ENCODE measurements at places on chromosomes 5 and 9.

DNA sequence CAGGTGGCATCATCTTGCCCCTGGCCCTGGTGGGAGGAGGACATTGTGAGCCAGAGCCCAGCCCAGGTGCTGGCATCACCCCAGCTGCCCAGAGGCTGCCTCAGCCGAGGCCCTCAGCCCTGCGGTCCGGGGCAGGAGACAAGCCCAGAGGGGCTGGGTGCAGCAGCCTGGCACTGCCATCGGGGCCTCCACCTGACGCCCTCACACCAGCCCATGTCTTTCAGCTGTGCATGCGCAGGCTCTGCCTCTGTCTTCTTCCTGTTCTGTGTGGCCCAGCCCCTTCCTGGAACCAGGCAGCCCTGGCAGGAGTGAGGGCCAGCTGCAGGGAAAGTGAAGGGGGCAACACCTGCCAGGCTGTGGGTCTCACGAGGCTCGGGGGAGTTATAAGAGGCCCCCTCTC is 4.8 kb upstream of the CEL start:
- no peak for DNase-seq

- no peak for DNase-seq
Measured at GRCh38 chr5:127568166-127568565, 50.7 kb downstream of the PRRC1 start.

DNA sequence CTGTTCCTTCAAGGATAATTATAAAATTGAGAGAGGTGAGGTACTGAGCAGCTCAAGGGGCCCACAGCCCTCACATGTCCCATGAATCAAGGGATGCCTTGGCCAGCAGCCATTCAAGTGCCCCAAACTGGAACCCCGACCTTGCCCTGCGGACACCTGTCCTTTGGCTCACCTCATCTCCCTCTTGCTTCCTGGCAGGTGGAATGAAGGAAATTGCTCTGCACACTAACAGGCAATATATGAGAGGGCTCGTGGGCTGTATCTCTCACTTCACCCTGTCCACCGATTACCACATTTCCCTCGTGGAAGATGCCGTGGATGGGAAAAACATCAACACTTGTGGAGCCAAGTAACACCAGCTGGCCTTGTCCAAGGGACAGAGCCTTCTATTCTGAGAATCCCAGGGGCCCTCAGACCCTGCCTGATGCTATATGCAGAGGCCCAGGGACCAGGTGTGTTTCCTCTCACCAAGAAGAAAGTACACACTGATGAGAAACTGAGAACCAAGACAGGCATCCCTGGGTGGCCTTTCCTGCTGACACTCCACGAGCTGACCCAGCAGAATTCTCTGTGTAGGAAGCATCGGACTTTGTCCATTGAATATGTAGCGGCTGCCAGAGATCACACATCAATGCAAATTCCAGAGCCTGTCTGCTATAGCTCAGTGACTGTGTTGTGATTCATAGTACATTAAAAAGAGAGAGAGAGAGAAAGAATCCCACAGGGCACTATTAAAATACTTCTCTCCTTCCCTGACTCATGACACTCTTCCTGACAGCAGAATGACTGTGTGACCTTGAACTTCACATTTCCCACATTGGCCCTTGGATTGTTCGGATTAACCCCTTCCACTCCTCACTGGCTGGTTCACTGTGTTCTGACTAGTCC is 92.6 kb downstream of the LIFR start:
- DNase-seq: no peak

DNA sequence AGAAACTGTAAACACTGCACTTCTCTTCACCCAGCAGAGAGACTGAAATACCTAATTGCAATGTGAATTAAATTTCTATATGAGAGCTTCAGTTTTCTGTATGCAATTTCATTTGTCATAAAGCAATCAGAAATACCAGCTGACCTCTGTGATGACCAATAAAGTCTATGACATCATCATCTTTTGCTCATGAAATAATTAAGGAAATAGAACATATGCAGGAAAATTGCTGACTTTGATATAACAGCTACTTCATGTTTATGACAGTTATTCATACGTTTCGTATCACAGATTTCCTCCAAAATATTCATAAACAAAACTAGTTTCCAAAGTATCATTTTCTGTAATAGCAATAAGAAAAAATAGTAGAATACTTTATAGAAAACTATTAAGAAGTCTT is 652.3 kb downstream of the SLCO4C1 start:
- no peak for DNase-seq

DNA sequence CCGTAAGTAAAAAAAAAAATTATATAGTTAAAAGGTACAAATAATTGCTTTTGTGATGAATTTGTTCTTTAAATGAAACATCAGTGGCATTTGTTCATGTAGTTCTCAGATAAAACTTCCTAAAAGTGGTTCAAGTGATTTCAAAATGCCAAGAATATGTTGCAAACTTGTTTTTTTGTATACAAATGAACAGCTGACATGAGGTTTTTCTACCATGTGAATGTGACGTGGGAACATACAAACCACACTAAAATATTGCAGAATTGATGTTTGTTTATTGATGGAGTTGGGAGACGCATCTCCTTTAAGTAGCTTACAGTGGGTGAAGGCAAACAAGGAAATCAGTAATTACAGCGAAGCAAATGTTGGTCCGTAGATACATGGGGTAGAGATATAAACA is 16.9 kb downstream of the BASP1 start:
- no peak for DNase-seq

- no peak for DNase-seq
Measured at GRCh38 chr5:173496129-173496882, 120.1 kb downstream of the BOD1 start.

GRCh38 chr9:103364753-103365152 is 369.6 kb downstream of the CYLC2 start:
- DNase-seq: no peak

DNA sequence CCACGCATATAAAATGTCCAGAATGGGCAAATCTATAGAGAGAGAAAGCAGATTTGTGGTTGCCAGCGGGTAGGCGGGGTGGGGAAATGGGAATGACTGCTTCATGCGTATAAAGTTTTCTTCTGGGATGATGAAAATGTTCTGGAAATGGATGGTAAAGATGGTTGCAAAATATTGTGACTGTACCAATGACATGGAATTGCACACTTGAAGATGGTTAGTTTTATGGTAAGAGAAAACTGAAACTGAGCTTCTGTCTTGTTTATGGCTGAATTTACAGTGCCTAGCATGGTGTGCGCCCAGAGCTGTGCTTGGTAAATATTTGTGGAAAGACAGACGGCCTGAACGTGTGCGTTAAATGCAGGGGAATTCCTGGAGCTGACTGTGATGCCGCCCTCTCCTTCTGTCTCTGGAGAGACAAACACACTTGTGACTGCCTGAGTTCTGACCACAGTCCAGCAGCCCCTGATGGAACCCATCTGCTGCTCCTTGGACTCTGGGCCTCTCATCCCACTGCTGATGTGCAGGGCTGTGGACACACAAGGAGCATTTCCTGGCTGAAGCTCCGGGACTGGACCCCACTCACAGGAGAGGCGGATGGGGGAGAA is 8.6 kb upstream of the PTGES start:
- no peak for DNase-seq

DNA sequence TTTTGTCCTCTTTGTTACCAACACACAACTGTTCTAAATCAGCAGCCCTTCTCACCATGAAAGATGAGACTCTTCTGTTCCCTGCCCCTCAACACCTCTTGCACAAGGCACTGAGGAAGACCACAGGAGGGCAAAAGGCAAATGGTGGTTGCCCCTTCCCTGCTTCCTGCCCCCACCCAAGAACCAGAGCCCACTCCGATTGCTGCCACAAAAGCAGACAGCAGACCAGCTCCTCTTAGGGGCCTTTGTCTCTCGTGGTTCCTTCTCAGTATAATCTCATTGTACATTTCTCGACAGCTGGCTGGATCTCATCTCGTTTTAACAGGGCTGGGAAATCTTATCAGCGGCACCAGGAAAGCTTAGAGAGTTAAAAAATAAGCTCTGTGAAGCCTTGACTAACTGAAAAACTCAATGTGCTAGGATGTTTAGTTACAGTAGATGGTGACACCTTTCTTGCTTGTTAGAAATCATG is 1.1 kb downstream of the MVB12B start:
- DNase-seq: no peak
